ENCODE measurements at places on chromosomes 7 and 10. TPM values are rescaled to one million over a fixed set of nuclear protein-coding genes. Genes with fewer than 3 reads are reported as not detected.

STEAP1 gene
- 24.6 TPM for total RNA-seq

DNA sequence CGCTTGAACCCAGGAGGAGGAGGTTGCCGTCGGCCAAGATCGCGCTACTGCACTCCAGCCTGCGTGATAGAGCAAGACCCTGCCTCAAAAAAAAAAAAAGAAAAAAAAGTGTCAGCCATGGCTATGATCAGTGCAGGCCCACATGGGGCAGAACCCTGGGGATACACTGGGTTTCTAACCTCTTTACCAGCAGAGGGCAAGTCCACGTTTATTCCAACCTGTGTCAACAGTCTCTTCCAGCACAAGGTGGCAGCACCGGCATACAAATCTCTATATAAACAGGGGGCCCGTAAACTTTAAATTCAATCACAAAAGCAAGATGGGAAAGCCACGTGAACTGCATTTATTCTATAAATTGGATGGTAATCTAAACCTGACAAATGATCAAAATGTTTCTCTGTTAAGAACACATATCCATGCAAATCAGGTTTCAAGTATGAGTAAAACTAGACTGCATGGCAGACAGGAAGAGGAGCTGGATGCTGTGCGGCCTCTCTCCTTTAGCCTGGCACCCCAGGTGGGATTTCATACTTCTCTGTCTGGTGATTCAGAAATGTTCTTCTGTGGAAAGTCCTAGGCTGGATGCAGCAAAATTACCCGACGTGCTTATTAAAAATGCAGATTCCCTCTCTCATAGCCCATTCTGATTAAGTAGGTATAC, 60.0 kb upstream of the STEAP1B start:
- peak; percentile 51 for DNase-seq

- no peak for DNase-seq
Observed at GRCh38 chr10:122116331-122116730, 127.4 kb downstream of the TACC2 start.

GRCh38 chr10:74406006-74406405, 255.0 kb downstream of the ADK start:
- DNase-seq: no peak

GRCh38 chr10:80699602-80700039, 161.9 kb downstream of the SH2D4B start:
- DNase-seq: peak; percentile 86

- no peak for DNase-seq
Observed at GRCh38 chr7:106869954-106870353, 4.9 kb downstream of the PIK3CG start.

GRCh38 chr7:74516214-74516613, 62.5 kb downstream of the GTF2IRD1 start:
- DNase-seq: no peak

TRIM73 gene
- 4.3 TPM for total RNA-seq

Measured in mucosa of descending colon (tissue), 3 donors.